Activated naive CD4-positive, alpha-beta T cell treated with Interleukin-2 at 50 U/mL for 16 hours (primary cell): ENCODE measurements at places on chromosomes 7 and 10.

GRCh38 chr10:127906548-127907377 is at the start of gene PTPRE:
Gene PTPRE, plus strand, starts transcription at chr10:127907103. Its CDS starts 133,779 bp downstream, at chr10:128040882.
- DNase-seq, result peak; percentile 75

DNA sequence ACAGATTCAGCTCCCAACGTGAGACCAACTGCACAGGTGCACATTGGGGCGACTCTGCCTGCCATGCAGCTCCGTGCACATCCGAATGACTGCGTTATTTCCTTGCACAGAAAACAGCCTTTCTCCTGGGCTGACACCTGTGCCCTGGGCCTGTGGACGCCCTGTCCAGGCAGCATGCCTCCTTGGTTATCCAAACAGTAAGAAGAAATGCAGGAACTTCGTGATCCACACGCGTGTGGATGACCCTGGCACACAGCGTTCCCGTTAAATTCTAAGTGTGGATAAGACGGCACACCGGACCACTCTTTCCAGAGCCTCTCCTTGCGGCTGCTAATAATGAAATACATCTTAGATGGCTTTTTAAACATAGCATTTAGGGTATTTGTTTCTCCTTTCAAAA is 39.6 kb downstream of the NKX6-2 start:
- DNase-seq, result no peak

- no peak for DNase-seq
Observed at GRCh38 chr10:52740913-52741675, 31.5 kb downstream of the MBL2 start.

GRCh38 chr7:154871507-154871906 is 131.4 kb downstream of the PAXIP1 start:
- no peak for DNase-seq

- no peak for DNase-seq
Observed at GRCh38 chr7:90758933-90759562, 162.9 kb downstream of the CDK14 start.

DNA sequence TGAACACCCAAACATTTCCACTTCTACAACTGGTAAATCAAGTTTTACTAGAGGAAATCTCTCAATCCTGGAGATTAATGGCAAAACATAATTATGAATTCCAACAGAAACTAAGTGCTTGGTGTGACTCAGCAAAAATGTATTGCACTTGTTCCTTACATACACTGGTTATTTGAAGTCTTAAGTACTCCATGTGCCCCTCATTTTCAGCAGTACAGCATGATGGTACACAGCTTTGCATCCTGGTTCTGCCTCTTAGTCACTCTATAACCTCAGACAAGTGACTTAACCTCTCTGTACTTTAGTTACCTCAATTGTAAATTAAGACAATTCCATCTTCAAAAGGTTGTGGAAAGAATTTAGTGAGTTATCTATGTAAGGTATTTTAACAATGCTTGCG is 12.9 kb downstream of the SLC16A12 start:
- DNase-seq, result no peak

DNA sequence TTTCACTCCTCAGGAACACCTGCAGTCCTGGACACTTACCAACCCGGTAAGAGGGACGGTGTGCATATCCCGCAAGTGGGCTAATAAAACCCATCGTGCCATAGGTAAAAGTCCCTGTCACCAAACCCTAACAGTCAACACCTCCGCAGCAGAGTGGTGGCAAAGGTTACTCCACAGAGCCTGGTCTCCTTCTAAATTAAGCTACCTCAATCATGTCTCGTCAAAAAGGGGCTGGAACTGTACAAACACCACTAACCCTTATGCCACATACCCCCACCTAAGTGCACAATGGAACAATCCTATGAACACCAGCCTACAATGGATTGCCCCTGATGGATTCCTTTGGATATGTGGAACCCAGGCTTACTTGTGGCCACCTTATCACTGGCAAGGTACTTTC is 9.6 kb upstream of the AKR1B1 start:
- DNase-seq, result no peak

DNA sequence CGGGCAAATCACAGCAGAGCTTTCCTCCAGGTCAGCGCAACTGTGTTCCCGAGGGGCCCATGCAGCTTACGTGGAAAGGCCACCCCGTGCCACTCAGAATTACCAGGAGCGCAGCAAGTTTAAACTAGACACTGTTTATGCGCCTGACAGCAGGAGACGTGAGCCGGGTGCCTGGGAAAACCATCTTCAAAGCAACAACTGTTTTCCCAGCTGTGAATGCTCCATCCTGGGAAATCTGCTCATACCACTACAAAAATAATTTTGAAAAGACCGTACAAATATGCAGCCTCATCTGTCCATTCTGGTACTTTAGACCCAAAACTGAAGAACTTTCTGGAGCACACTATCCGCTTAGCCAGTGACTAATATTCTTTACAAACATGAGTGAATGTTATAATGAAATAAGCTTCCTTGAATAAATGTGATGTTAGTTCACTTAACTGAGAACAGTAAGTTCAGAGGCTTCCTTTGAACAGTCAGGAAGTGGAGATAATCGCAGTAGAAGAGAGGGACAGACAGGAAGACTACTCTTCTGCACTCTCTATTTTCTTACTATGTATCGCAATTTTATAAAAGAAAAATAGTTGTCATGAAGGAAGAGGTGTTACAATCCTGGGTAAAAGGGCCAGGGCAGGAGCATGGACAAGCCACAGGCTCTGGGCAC is 16.7 kb downstream of the GPER1 start:
- DNase-seq, result no peak

GRCh38 chr10:116542007-116542677 is 3.6 kb upstream of the PNLIP start:
- no peak for DNase-seq

DNA sequence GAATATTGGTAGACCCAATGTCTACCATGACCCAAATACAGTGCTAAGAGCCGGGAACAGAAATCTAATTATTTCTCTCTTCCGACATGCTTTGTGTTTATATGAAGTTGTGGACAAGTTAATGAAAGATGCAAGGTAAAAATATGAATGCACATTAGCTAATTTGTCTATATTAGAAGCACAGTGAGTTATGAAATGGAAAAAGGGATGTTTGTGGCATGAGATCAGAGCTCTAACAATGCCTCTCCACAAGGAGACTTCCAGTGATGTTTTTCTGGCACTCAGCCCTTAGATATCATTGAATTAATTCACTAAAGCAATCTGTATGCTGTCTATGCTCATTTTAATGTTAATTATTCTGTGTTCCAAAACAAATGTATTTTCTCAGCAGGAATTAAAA is 897.2 kb downstream of the CNTNAP2 start:
- DNase-seq, result no peak
